NCI-H446 (cell line): ENCODE measurements at places on chromosomes 5 and 9.

DNA sequence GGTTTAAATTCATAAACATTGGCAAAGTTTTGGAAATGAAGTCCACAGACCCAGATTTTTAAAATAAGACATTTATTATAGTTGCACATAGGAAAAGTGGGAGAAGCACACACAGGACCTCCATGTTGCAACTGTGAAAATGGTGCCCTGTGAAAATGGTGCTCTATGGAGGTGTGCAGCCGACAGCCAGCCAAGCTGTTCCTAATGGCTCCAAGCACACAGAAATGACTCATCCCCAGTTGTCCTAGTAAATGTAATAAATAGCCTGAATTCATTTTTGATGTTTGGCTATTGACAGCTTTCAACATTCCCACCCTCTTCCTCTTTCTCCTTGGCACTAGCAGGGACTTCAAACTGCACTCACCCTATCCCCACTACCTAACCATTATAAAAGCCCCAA, 590.9 kb downstream of the CAAP1 start:
- no peak for DNase-seq

GRCh38 chr5:155085282-155085989, 71.9 kb downstream of the KIF4B start:
- DNase-seq, result no peak

DNA sequence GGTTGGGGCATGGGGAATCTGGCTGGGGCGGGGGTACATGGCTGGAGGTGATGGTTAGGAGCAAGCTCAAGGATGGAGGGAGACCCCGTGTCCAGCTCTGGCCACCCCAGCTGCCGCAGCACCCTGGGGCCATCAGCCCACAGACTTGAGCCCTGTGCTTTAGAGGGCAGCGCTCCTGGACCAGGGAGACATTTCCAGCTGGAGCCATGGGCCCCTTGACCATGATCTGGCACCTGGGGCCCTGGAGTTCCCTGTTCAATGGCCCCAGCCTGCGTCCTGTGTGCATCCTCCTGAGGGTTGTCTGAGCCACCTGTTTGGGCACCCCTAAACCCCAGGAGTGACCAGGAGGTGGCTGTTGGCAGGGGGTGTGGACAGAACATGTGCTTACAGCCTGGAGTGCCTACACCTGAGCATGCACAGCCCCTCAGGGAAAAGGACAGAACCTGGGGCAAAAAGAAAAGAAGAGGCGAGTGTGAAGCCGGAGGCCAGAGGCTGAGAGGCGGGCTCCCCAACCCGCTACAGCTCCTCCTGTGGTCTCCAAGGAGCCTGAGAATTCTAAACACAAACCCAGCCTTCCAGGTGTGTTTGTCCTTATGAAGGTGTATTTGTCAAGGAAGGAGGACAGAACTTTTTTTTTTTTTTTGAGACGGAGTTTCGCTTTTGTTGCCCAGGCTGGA, 126.7 kb downstream of the C9orf50 start:
- no peak for DNase-seq

DNA sequence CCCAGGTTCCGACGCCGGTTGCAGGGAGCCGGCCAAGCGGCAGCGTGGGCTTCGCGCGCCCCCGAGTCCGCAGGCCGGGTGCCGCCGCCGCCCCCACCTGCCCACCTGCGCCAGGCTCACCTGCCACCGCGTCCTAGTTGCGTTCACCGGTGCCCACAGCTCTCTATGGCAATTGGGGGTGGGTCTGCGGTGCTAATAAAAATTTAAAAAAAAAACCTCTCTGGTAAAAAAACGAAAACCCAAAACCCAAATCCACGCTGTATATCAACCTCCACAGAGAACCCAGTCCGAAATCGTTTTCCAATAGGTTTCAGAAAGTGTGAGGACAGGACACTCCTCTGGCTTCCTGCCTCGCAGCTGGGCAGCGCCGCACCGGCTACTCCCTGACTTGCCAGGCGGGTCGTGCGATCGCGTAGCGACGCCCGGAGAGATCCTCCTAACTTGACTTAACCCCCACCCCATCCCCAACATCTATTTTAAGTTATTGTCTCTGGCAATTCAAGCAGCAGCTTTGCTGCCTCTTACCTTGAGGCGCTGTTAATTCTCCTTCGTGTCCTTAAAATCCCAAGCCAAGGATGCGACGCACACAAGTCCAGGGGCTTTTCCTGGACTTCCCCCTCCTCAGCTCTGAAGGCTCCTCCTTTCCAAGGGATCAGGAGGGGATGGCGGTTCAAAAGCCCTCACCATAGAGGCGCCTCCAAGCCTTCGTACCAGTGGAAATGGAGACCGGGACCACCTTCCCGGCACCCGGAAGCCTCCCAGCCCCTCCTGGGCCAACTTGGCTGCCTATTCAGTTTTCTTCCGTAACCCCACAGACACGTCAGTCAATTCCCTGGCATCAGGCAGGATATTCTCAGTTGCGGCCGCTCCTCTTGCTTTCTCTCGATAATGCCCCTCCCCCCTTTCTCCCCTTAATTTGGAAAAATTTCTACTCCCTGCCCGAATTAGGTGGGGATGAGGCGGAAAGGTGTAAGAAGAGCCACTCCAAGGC, 1639.4 kb upstream of the C9orf72 start:
- peak; percentile 39 for DNase-seq

DNA sequence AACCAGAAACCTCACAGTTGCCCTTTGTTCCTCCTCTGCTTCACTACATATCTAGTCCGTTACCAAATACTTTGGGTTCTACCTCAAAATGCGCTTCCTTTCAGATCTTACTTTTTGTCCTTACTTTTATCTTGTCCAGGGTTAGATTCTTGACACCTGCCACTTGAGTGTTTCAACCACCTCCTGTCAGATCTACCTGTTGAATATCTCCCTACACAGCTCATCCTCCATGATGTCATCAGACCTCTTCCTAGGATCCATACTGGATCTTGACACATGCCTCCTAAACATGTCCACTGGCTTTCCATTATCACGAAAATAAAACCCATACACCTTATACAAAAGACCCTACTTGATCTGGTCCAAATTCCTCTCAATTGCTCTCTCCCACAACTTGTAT, 125.2 kb upstream of the SLC24A2 start:
- DNase-seq, result no peak

- DNase-seq, result no peak
Measured at GRCh38 chr5:39167141-39167971, 52.0 kb downstream of the FYB1 start.

DNA sequence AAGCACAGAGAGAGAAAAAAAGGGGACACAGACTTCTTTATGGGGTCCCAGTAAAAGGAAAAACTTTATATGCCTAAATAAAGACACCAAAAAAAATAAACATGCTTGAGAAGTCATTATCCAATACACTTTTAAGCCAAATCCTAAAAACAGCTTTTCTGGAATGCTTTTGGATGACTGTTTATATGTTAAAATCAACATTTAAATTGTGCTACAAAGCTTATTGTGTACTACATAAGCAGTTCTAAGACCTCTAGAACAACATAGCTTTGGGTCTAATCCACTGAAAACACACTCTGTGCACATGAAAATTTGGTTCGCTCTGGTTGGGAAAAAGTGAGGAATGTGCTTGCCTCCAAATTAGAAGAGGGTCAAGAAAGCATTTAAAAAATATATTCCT, 92.5 kb downstream of the EBF1 start:
- DNase-seq, result no peak

- peak; percentile 11 for DNase-seq
Measured at GRCh38 chr5:73507062-73507461, 8.8 kb downstream of the BTF3 start.

DNA sequence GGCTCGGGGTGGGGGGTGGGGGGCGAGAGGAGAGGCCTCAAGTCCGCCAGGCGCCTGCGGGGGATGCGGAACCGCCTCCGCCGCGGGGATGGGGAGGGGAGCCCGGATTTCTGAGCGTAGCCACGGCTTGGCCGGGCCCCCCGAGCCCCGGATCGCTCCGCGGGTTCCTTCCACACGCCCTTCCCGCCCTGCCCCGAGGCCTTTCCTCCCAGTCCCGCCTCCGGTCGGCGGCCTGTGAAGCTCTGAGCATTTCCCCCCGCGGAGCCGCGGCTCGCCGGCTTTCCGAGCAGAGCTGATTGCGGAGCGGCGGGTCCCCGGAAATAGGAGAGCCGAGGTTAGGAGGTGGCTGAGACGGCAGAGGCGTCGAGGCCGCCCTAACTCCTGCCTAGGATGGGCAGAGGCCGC, 6.1 kb downstream of the IRX4 start:
- DNase-seq, result no peak

- no peak for DNase-seq
Measured at GRCh38 chr9:15541872-15542271, 11.0 kb upstream of the CCDC171 start.

GRCh38 chr5:145776886-145777285, 58.3 kb downstream of the PRELID2 start:
- no peak for DNase-seq

GRCh38 chr5:132274050-132274792, 16.7 kb downstream of the PDLIM4 start:
- no peak for DNase-seq

DNA sequence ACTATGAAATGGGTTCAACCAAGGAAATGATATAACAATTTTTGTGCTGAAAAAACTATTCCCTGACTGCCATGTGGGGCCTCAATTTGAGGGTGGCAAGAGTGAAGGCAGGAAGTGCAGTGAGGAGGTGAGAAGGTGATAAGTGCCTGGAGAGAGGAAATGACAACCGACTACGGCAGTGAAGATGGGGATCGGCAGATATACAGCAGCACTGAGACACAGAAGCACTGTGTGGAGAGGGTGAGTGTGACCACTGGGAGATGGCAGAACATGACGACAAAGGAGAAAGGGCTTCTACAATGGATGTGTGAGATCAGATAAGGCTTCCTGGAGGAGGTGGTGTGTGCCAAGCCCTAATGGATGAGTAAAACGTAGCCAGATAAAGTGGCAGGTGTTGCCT, 271.8 kb downstream of the TRIM32 start:
- no peak for DNase-seq
